ENCODE measurements at places on chromosomes 11 and 22.

- DNase-seq = peak; percentile 86
Observed at GRCh38 chr11:102762361-102762767, 18.1 kb downstream of the MMP10 start.

GRCh38 chr22:43044290-43044712 is 29.4 kb upstream of the PACSIN2 start:
- no peak for DNase-seq

DNA sequence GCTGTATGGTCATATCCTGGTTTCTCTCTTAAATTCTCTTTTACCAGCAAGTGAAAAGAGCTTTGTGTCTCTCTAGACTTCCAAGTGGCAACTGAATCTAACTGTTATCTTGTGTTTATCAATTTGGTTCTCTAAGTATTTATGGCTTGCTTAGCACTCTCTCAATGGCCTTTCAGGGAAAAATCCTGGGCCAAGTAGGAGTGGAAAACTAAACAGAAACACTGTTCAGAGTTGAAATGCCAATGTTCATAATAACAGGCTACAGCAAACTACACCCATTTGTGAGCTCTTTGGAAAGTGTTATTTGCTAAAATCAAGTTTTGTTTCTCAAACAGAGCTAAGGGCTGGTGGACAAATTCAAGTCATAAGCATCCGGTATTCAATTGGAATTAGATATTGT is 10.1 kb downstream of the MMP12 start:
- no peak for DNase-seq

- peak; percentile 42 for DNase-seq
Observed at GRCh38 chr11:46247659-46248058, 29.8 kb upstream of the CREB3L1 start.

DNA sequence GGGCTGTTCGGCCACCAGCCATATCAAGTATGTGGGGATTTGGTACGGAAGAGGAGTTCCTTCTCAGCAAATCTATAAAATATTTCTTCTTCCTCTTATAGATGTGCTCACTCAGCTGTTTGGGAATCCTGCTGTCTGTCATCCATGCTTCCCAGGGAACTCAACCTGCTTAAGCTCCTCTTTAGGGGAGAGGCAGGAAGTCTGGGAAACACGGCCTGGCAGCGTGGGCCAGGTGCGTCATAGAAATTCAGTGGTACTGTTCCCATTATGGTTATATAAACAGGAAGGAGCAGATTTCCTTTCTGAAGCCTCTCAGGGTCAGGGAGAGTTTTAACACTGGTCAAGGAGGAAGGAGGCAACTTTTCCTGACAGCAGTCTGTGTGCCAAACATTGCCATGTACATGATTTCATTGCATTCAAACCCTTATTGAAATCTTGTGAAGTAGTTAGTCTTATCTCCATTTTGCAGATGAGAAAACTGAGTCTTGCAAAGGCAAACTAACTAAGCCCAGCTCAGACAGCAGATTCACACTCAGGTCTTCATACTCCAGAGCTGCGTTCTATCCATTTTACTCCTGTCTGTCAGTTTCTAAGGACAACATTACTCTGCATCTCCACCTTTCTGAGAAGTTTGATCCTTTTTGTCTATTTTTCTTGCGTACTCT is 35.4 kb upstream of the AMOTL1 start:
- peak; percentile 24 for DNase-seq

GRCh38 chr11:74141241-74141695 is 29.5 kb downstream of the C2CD3 start:
- peak; percentile 69 for DNase-seq

Data from fibroblast of skin of abdomen (primary cell).